Activated T-cell treated with anti-CD3 and anti-CD28 coated beads, Interleukin-2, amount 50 U/mL, for 24 hours (primary cell): ENCODE measurements at places on chromosomes 6 and 20.

DNA sequence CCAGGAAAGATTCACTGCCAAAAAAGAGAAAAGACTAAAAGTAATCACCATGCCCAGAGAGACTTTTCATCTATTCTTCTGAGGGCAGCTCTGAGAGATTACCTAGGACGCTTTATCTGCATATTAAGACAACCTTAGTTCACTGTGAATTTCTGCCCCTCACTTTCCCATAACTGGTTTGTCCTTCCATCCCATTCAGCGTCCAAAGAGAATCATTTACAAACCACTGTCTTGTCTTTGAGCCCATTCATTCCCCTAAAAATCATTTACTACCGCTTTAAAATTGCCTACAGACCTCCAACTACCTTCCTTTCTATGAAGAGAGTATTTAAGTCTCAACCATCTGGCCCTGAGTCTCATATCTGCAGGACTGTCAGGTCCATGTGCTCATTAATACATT, 149.0 kb downstream of the PDSS2 start:
- peaks cover 6% of the 10 kb centered on the region for H3K36me3 ChIP-seq
- H3K27me3 ChIP-seq: no peaks in the 10 kb centered on the region
- no peak for DNase-seq
- H3K4me1 ChIP-seq: peaks cover 3% of the 10 kb centered on the region

DNA sequence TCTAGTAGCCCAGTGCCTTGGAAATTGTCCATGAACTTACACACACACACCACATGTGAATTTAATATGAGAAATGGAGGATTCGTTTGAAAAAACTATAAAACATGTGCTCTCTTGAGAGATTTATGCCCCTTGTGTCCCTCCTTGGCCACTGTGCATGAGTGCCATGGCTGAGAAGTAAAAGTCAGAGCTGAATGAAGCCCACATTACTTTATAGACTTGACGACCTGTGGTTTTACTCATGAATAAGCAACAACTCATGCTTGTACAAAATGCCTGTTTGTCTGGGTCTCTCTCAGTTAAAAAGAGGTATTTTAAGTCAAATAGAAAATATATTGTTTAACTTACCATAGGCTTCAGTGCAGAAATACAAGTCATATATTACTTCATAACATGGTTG, 102.7 kb downstream of the KCNQ5 start:
- no peak overlapping the region for H3K27ac ChIP-seq
- no peak for DNase-seq
- no peak overlapping the region for H3K4me3 ChIP-seq
- H3K36me3 ChIP-seq: peaks cover 3% of the 10 kb centered on the region
- no peaks in the 10 kb centered on the region for H3K27me3 ChIP-seq

DNA sequence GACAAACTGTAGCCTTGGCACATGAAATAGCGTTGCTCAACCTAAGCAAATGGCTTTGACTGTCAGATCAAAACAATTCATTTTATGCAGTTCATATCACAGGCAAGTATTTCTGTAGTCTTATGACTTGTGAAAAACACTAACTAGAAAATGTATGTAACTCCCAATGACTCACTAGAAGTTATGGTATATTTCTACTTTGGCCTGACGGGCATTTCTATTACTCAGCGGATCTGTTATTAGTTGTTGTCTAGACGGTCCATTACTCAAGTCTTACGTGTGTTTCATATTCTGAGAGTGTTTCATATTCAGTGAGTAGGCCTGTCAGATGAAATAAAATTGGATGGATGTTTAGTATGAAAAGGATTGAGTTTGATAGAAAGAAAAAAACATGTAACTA, 880.9 kb downstream of the PRIM2 start:
- H3K27ac ChIP-seq: no peak overlapping the region
- H3K27me3 ChIP-seq: no peaks in the 10 kb centered on the region
- no peaks in the 10 kb centered on the region for H3K36me3 ChIP-seq
- H3K4me3 ChIP-seq: no peak overlapping the region

DNA sequence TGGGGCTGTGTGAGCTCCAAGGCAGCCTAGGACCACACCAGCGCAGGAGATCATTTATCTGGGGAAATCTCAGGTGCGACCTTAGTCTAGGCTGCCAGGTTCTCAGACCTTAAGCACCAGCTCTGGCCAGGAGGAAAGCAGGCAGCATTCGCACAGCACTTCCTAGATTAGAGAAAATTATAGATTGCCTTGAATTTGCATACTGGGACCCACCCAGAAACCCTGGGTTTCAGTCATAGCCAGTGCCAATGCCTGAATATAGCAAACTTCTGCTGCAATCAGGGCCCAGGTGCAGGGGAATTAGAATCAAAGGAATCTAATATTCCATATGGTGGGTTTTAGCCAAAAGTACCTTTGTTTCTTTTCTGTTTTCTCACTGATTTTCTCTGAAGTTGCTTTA, 204.3 kb upstream of the CST7 start:
- H3K27ac ChIP-seq: no peak overlapping the region
- H3K27me3 ChIP-seq: peaks cover 8% of the 10 kb centered on the region
- H3K36me3 ChIP-seq: no peaks in the 10 kb centered on the region
- no peak overlapping the region for H3K4me3 ChIP-seq
- no peak for DNase-seq
- H3K4me1 ChIP-seq: peaks cover 7% of the 10 kb centered on the region

DNA sequence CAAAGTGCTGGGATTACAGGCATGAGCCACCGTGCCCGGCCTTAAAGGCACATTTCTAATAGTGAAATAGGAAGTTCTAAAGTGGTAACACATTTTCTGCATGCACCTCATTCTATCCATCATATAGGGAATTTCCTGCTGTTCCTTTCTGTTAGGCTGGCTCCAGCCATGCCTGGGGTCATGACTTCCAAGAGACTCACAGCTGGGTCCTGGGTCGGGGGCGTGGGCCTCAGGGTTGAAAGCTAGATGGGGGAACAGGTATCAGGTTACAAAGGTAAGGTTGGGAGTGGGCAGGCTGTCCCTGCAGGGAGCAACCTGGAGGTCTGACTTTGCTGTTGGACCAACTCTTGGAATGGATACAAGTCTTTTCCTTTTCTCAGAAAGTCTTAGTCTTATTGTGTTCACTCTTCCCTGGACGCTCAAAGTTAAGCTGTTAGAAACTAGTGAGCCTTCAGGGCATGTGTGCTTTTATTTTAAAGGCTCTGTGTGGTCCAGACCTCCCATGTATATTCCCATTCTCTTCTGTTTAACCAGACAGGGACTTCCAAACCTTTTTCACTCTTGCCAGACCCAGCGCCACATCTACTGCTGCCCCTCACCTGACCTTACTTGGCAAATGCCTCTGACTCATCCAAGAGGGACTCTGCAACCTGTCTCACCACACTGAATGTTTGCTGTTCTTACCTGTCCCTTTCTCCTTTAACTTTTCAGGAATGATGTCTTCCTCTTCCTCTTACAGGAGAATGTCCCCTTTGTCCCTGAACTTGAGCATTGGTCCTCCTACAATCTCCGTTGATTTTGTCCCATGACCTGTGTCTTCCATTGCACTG, 64.4 kb downstream of the TMEM170B start:
- H3K27ac ChIP-seq: no peak overlapping the region
- no peaks in the 10 kb centered on the region for H3K36me3 ChIP-seq
- no peak for DNase-seq

- no peak overlapping the region for H3K4me3 ChIP-seq
- H3K4me1 ChIP-seq: peaks cover 24% of the 10 kb centered on the region
- H3K27me3 ChIP-seq: no peaks in the 10 kb centered on the region
- DNase-seq: no peak
Observed at GRCh38 chr20:58251348-58251978, 23.0 kb upstream of the ANKRD60 start.

DNA sequence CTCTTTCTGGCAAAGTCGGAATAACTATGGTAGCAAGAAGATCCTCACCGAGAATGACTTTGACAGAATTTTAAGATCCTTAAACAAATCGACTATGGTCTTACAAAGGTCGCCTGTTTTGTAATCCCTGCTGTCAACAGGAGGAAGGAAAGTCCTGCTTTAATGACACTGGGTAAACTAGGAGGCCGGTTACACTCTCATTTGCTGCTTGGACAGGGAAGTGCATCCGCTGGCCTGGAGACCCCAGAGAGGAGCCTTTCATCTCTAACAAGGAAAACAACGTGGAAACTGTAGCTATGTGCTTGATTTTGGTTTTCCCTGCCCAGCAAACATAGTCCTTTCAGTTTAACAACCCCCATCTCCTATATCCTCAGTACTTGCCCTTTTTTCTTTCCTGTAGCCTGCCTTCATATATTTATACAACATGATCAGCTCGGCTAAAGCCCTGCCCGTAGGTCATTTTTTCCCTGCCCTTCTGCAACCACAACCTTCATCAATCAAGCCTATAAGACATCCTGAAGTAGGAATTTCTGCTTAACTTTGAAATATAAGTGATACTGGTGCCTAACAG, 97.2 kb upstream of the RIN2 start:
- peaks cover 41% of the 10 kb centered on the region for H3K27me3 ChIP-seq
- no peaks in the 10 kb centered on the region for H3K36me3 ChIP-seq
- H3K27ac ChIP-seq: no peak overlapping the region
- no peak overlapping the region for H3K4me3 ChIP-seq
- peaks cover 3% of the 10 kb centered on the region for H3K4me1 ChIP-seq

DNA sequence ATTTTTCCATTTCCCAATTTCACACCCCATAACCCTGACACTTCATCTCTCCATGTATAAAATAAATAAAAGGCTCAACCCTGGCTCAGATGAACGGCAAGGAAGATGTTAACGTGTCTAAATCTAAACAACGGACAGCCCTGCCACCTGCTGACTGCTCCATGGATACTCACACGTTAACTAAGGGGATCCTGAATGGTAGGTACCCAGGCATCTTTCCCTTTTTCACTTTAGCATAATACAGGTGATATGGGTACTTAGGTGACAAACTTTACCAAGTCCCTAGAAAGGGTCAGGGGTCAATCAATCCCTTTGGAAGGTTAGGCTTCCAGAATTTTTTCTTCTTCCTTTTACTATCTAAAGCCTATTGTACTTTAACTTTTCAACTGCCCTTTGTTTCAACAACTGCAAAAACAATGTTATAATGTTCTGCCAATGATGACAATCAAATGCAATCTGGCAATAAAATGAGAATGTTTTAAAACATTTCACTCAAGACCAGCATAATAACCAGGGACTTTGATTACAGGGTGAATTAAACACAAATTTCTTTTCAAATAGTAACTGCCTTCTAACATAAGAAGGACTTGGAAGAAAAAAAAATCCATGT, 52.4 kb upstream of the IPCEF1 start:
- no peak overlapping the region for H3K4me3 ChIP-seq
- no peaks in the 10 kb centered on the region for H3K36me3 ChIP-seq
- no peak overlapping the region for H3K27ac ChIP-seq
- peaks cover 16% of the 10 kb centered on the region for H3K4me1 ChIP-seq

GRCh38 chr6:70112716-70113115, 190.2 kb downstream of the COL9A1 start:
- no peaks in the 10 kb centered on the region for H3K36me3 ChIP-seq
- H3K4me1 ChIP-seq: no peaks in the 10 kb centered on the region
- no peak overlapping the region for H3K27ac ChIP-seq
- H3K4me3 ChIP-seq: no peak overlapping the region

- H3K4me1 ChIP-seq: no peaks in the 10 kb centered on the region
- no peak for DNase-seq
- no peak overlapping the region for H3K27ac ChIP-seq
- no peak overlapping the region for H3K4me3 ChIP-seq
Observed at GRCh38 chr20:40433341-40433861, 255.6 kb downstream of the MAFB start.

DNA sequence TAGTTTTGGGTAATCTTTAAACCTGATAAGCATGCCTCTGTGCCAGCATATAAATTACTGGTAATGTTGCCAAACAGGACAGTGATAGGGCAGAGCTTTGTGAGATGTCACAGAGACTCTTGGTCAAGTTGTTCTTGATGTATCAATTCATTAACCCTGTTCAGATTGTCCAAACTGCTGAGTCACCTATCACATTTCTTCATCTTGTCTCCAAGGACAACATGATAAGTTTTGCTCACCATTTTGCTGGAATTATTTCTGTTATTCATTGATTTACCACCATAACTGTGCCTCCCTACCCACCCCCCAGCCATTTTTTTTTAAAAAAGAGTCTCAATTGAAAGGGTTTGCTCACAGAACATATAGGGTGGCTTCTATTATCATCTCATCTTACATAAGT, 19.5 kb upstream of the GMNN start:
- no peak for DNase-seq
- H3K4me1 ChIP-seq: no peaks in the 10 kb centered on the region
- no peak overlapping the region for H3K27ac ChIP-seq
- no peak overlapping the region for H3K4me3 ChIP-seq
- no peaks in the 10 kb centered on the region for H3K27me3 ChIP-seq

- peaks cover 40% of the 10 kb centered on the region for H3K36me3 ChIP-seq
- H3K4me3 ChIP-seq: no peak overlapping the region
- DNase-seq: no peak
- peaks cover 94% of the 10 kb centered on the region for H3K4me1 ChIP-seq
- H3K27me3 ChIP-seq: no peaks in the 10 kb centered on the region
Observed at GRCh38 chr6:11367638-11368199, 135.3 kb upstream of the NEDD9 start.

DNA sequence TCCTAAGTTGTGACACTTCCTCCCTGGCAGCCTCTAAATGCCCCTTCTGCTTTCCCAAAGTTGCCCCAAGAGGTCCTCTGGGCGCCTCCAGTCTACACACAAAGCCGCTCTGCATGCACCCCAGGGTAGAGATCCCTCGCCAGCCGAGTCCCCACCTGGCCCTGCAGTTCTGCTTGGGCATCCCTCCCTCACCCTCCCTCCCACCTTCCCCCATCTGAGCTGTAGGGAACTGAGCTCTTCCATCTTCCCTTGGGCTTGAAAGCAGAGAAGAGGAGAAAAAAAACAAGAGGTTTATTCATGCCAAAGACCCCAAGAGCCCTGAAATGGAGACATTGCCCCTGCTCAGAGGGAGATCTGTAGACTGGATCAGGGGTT, 5.7 kb upstream of the FGD2 start:
- no peak overlapping the region for H3K4me3 ChIP-seq
- peaks cover 2% of the 10 kb centered on the region for H3K27me3 ChIP-seq
- H3K36me3 ChIP-seq: no peaks in the 10 kb centered on the region
- no peak for DNase-seq
- H3K27ac ChIP-seq: no peak overlapping the region

DNA sequence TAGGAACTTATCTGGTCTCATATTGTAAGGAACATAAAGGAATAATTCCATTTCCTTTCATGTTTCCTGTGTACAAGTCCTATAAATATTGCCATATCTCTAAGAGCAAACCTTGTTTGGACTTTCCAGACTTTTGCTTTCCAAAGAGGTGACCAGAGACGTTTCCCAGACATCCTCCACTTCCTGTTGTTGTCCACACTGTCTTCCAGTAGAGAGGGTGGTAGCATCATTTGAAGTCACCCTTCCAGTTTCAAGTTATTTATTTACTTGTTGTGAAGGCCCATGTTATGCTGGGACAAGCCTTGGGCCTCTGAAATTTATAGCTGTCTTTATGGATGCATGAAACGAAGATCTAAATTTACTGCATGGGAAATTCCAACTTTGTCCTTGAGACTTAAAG, 10.6 kb upstream of the TGM3 start:
- H3K4me3 ChIP-seq: no peak overlapping the region
- H3K27ac ChIP-seq: no peak overlapping the region
- H3K27me3 ChIP-seq: peaks cover 9% of the 10 kb centered on the region
- no peak for DNase-seq
- no peaks in the 10 kb centered on the region for H3K36me3 ChIP-seq
